Skeletal muscle cell (primary cell): ENCODE measurements at places on chromosomes 12 and 14.

DNA sequence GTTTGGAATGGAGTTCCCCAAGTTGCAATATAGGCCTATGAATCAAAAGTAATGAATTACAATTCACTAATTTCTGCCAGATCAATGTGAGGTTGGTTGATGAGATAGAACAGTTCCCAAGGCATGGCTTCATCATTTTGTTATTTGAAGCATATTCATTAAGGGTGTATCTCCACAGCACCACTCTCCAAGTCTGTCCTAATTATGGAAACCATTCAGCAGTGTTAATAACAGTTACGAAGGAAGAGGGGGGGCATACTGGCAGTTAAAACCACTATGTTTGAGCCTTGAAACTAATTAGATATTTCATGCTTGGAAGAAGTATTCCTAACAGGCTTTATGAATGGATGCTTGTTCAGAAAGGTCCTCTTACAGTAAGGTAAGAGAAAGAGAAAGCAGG lies 520.3 kb downstream of the DIO2 start:
- DNase-seq, result no peak

DNA sequence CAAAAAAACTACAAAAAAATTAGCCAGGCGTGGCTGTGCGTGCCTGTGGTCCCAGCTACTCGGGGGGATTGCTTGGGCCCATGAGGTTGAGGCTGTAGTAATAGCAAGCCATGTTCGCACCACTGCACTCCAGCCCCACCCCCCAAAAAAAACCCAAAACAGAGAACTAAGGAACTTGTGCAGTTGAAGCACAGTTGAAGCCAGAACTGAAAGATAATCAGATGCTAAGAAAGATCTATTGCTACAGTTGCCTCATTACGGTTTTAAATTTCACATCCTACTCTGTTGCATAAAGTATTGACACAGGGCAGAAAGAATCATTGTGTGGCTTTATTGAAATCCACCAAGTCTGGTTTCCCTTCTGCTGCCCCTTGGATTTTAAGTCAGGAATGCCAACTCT lies 3.8 kb downstream of the CS start:
- DNase-seq, result no peak

DNA sequence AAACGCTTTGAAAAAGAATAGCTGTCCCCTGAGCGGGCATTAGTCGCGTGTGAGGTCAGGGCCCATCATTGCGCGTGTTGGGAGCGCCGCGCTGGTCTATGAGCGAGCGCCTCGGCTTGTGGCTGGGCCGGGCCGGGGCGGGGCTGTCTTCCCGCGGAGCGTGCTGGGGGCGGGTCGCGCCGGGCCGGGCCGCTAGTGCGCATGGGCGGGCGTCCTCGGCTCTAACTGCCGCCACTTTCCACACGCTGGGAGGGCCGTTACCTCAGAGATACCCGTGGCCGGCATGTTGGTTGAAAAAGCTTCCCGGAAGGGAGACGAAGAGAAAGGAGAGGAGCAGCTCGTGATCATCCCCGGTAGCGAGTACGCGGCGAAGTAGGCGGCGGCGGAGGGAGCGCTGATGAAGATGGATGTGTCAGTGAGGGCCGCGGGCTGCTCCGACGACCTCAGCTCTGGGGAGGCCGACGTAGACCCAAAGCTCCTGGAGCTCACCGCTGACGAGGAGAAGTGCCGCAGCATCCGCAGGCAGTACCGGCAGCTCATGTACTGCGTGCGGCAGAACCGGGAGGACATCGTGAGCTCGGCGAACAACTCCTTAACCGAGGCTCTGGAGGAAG lies at the start of gene EID3:
EID3 (plus strand) TSS at position 202 of the 614 bp plus-strand sequence; CDS start at position 398, 196 bp downstream.
- DNase-seq, result peak; percentile 48

DNA sequence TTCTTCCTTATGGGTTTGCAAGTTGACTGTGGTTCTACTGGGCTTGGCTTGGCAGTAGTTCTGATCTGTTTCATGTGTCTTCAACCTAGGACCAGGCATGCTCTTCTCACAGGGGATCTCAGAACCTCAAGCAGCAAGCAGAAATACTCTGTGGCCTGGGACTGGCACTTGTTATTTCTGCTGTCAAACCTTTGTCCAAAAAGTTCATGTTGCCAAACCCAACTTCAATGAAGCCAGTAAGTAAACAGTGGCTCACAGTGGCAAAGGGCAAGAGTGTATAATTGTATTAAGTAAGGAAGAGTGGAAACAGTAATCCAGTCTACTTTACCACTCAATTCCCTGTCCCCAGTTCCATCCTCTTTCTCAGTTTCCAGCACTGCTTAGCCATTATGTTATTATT lies 15.7 kb upstream of the HMGA2 start:
- no peak for DNase-seq
